ENCODE measurements at places on chromosomes 16 and 17.

- peak; percentile 45 for DNase-seq
Measured at GRCh38 chr17:76714822-76715495, 4.2 kb upstream of the MXRA7 start.

DNA sequence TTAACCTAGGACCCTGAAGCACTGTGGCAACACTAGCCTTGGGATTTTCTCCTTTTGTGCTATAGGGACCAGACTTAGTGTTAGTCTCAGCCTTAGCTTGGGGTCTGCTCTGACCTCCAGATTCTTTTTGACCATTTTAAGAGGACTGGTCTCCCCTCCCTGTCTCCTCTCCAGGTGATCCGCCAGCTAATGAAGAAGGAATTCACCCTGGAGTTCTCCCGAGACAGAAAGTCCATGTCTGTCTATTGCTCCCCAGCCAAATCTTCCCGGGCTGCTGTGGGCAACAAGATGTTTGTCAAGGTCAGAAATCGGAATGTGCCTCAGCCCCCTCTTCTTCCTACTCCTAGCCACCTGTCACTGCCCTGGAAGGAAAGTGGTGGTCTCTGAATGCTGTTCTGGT is 19.5 kb downstream of the ATP2A1 start:
- DNase-seq = no peak

- no peak for DNase-seq
Measured at GRCh38 chr16:79997257-79997656, 396.7 kb upstream of the MAF start.

DNA sequence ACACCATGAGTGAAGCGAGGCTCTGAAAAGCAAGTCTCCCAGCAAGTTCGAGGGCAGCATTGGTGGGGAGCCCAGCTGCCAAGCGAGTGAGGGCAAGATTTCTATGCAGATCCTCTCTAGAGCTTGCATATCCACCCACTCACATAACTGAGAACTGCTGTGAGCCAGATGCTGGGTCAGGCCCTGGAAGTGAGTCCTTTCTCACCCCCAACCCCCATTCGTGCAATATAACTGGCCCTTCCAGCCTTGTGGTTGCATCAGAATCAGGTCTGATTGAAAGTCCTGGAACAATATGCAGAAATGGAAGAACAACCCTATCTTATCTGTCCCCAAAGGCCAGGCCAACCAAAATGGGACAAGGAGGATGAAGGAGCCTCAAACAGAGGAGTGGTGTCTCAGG is 146.6 kb downstream of the IRX5 start:
- peak; percentile 32 for DNase-seq

DNA sequence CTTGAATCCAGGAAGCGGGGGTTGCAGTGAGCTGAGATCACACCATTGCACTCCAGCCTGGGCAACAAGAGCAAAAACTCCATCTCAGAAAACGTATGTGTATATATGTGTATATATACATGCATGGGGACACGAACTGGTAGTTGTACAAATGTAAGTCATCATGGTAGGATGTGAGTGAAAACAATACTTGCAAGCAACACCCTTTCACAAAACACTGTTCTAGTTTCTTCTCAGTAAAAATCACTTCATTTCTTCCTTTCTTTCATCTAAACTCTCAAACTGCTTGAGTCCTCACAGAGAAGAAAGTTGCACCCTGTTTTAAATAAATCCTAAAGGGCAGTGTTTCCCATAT is 51.8 kb downstream of the METTL16 start:
- no peak for DNase-seq

DNA sequence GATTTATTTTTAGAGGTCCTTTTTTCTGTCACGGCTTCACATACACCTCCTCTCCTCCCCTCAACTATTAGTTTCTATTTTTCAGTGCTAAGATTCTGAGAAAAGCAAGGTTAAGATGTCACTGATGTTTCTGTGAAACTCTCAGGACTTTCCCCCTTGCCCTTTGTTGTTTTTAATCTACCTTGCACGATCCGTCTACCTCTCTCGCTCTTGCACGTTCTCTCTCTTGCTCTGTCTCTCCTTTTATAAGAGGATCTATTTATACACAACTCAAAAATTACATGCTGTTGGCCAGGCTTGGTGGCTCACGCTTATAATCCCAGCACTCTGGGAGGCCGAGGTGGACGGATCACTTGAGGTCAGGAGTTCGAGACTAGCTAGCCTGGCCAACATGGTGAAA is 43.6 kb downstream of the RPA1 start:
- DNase-seq = no peak

- no peak for DNase-seq
Measured at GRCh38 chr17:76672270-76672851, 28.8 kb upstream of the ST6GALNAC1 start.

DNA sequence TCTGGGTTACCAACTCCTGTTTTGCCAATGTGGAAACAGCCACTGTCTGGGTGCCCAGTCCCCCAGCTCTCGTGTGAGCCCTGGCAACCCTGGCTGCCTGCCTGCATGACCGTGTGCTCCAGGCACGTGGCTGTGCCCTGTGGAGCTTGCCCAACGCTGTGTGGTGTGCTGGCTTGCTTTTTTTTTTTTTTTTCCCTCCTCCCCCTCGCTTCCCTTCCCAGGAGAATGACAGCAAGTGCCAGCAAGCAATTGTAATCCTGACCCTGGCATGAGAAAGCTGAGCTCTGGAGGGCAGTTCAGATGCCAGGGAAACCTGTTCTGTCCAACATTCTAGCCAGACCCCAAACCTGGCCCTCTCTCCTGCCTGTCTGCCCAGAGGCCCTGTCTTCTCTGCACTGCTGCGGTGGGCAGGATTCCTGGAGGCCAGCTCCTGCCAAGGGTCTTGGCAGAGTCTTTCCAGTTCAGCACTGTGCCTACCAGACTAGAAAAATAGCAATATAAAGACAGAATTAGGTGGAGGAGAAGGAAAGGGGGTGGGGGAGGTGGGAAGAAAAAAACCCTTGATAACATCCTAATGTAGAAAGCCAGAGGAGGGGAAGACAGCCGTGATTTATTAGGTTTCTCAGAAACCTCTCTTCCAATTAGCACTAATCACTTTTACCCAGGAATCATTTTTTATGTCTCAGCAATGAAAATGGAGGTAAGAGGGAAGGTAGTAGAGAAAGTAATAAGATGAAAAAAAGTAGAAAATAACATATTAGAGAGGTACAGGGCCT is 9.0 kb downstream of the HLF start:
- DNase-seq = no peak

DNA sequence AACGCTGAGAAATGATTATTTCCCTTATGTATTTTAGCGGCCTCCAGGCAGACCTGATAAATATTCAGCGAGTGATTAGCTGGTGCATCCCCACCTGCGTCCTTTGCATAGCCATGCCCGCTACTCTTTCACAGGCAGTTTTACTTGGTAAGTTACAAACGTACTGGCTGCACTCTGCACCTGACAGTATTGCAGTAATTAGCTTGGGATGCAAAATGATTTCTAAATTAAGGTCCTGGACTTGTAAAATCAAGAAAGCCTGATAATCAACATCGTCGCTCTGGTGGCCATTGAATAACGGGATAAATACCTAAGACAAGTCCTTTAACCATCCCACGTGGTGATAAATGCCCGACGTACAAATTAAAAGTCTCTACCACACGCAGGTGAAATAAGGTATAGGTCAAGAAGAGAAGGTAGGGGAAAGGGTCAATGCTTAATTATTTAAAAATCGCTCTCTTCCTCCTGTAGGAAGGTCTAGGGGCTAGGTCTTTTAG is 998 bp upstream of the PRKCA start:
- no peak for DNase-seq

DNA sequence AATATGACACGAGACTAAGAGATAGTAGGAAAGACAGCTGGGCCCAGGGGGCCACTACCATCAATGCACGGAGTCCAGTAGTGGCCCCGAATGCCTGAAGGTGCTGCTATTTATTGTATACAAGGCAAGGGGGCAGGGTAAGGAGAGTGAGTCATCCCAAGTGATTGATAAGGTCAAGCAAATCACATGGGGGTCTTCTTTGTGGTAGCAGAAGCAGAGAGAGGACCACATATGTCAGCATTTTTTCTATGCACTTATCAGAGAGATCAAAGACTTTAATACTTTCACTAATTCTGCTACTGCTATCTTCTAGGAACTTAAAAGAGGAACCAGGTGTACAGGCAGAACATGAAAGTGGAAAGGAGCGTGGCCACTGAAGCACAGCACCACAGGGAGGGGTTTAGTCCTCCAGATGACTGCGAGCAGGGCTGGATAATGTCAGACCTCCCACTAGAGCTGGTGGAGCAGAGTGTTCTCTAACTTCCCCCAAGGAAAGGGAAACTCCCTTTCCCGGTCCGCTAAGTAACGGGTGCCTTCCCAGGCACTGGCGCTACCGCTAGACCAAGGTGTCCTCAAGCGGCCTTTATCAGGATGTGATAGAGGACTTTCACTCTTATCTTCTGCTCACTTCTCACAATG is 26.4 kb upstream of the ARL4D start:
- no peak for DNase-seq

GRCh38 chr17:41532947-41533570 is 5.0 kb upstream of the KRT19 start:
- no peak for DNase-seq

DNA sequence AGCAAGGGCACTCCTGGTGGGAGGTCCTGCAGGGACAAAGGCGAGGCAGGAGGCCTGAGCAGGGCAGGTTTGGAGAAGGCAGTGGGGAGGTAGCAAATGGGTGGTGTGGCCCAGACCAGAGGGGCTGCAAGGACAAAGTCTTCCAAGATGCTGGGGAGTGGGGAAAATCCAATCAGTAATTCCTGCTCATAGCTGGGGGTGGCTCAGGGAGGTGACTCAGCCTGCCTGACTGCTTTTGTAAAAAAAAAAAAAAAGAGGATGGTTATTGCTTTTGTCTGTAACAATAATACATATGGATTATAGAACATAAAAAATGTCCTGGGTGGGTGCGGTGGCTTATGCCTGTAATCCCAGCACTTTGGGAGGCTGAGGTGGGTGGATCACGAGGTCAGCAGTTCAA is 5.2 kb downstream of the IL34 start:
- DNase-seq = peak; percentile 24

DNA sequence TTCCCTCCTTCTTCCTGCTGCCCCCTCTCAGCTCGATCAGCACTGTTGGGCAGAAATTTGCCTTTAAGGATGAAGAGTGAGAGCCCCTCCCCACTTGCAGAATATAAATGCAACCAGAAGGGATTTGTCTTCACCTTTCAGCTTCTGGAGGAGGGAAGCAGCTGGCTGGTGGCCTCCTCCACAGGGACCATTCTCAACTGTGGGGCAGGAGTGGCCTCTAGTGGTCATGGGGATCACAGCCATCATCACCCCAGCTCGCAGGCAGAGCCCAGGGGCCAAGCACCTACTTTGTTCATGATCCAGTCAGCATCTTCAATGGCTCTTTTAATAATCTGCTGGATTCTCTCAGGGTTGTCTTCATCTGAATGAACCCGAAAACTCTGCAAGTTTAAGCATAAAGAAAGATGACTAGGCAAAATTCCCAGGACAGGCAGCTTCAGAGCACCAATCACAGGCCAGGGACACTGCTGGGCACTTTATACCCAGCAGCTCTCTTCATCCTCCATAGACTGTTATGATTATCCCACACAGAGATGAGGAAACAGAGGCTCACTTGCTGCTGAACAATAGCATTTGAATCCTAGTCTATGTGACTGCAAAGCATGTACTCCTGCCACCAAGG is 13.1 kb downstream of the LYRM9 start:
- DNase-seq = peak; percentile 49

- no peak for DNase-seq
Measured at GRCh38 chr17:56108811-56109284, 44.4 kb upstream of the ANKFN1 start.

- no peak for DNase-seq
Measured at GRCh38 chr17:56751145-56751738, 82.5 kb downstream of the C17orf67 start.

DNA sequence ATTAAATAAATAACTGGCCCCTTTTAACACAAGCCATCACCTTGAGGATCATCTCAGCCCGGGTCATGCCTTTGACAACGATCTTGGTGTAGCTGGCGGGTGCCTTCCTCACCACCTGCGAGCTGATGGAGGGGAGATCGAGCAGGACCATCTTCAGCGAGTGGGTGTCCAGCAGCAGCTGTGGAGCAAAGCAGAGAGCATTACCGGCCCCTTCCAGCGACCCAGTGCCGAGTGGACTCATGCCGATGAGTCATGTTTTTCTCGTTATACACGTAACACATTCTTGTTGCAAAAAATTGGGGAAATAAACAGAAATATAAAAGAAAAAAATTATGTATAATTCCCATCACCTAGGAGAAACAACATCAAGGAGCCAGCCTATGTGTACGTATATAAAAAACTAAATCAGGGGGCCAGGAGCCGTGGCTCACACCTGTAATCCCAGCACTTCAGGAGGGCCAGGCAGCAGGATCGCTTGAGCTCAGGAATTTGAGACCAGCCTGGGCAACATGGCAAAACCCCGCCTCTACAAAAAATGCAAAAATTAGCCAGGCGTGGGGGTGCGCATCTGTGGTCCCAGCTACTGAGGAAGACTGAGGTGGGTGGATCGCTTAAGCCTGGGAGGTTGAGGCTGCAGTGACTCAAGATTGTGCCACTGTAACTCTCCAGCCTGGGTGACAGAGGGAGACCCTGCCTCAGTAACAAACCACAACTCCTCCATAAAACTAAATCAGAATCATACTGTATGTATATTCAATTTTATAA is 169.1 kb upstream of the RPH3AL start:
- DNase-seq = no peak

- no peak for DNase-seq
Measured at GRCh38 chr16:11099672-11100205, 155.4 kb downstream of the CLEC16A start.
